NCI-H1417 (cell line): ENCODE measurements at places on chromosomes 1 and 21.

DNA sequence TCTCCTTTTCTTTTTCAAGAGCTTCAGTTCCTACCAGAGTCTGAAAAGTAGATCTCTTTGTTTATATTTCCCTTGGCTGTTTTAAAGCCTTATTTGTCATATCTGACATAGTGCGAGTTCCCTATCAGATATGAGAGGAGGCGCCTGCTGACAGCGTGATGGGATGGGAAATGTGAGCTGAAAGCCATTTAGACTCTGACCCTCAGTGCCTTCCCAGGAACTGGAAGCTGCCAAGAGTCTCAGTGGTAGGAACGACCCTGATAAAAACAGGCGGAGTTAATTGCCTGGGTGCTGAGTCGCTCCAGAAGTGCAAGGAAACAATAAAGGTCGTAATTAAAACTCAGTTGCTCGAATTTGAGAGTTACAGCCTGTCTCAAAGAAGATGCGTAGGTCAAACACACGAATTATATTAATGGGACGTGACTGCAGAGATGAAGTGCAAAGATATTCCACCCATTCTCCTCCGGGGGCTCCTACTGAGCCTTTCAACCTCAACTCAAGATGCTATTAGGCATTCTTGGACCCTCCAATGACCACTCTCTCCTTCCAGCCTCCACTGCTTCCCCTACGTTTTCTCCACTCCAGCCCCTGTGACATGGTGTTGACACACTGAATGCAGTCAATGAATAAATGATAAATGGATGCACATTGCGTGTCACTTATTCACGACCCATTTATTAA is 84.6 kb downstream of the KAZN start:
- peak; percentile 56 for DNase-seq

DNA sequence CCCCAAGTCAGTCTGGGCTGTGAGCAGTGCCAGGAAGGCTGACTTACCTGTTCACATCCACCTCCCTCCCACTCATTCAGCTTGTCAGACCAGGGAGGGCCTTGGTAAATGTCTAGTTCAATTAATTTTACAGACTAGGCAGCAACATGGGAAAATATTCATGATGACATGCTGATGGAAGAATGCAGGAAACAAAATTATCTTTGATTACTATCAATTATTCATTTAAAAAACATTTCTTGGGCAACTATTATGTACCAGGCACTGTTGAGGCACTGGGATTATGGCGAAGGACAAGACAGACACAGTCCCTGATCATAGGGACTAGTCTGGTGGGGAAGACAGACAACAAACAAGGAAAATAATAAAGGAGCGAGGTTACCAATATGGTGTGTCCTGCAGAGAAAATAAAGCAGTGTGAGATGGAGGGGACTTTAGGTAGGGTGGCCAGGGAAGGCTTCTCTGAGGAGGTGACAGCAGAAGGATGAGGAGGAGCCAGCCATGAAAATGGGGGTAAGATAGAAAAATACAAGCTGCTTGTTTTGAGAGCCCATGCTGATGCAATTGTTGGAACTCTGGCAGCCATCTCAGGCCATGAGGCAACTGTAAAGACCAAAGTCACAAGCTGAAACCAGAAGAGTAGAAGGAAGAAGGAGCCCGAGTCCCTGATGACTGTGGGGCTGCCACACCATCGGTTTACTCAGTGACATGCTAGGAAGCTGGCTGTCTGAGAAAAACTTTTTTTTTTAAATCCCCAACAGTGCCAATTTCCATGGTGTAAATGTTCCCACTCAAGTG is 14.0 kb downstream of the TRIM62 start:
- no peak for DNase-seq

DNA sequence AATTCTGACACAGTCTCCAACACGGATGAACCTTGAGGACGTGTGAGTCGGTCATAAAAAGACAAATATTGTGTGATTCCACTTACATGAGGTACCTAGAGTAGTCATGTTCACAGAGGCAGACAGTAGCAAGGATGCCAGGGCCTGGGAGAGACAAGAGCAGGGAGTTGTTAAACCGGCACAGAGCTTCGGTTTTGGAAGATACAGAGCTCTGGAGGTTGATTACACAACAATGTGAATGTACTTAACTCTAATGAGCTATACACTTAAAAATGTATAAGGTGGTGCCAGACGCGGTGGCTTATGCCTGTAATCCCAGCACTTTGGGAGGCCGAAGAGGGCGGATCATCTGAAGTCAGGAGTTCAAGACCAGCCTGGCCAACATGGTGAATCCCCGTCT is 37.8 kb upstream of the NEK2 start:
- DNase-seq: no peak

DNA sequence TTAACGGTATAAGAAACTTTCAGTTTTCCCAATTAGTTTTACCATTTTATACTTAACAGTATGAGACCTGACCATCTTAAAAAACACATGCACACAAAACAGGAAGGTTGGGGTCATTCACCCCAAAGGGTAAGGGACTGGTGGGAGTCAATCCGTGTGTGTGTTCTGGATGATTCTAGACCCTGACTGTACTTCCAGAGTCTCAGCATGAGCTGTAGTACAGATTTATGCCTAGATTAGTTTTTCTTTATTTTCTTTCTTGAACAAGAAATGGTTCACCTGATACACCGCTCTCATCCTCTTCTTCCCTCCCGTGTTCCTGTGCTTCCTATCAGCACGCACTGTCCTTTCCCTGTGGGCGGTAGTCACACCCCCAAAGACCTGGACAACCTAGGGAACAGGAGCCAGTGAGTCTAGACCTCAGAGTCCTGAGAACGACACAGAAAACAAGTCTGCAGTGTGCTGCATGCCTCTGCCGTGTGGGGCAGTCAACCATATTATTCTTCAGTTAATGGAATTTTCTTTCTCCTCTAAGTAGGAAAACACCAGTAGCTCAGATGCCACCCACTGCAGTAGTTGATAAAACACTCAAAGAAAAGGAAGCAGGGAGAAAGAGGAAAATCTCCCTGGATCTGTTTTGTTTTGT is 38.9 kb upstream of the MRPS6 start:
- no peak for DNase-seq

- DNase-seq: no peak
These were observed 204.3 kb upstream of the SNX7 start for GRCh38 chr1:98457248-98457647.

GRCh38 chr1:6700853-6701436 is 671 bp downstream of the DNAJC11 start:
- no peak for DNase-seq

DNA sequence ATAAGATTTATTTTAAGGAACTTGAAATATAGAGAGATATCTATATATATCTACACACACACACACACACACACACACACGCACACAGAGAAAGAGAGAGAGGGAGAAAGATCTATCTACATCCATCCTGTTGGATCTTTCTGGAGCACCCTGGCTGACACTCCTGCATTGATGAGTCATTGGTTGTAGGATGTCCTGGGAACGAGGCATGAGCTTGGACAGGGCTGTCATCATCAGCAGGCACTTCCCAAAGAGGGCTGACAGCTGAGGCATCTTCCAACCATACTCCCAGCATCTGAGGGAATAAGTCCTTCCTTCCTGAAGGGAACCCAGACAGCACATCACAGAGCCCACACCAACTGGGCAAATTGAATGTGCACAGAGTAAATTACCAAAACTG is 99.1 kb upstream of the ERG start:
- no peak for DNase-seq

GRCh38 chr1:169550294-169550693 is 36.0 kb downstream of the F5 start:
- peak; percentile 32 for DNase-seq
